Head of caudate nucleus (tissue), 42 donors: ENCODE measurements at places on chromosomes 7 and 10.

GRCh38 chr10:132837905-132838304 lies 52.0 kb upstream of the NKX6-2 start:
- no peak for DNase-seq

DNA sequence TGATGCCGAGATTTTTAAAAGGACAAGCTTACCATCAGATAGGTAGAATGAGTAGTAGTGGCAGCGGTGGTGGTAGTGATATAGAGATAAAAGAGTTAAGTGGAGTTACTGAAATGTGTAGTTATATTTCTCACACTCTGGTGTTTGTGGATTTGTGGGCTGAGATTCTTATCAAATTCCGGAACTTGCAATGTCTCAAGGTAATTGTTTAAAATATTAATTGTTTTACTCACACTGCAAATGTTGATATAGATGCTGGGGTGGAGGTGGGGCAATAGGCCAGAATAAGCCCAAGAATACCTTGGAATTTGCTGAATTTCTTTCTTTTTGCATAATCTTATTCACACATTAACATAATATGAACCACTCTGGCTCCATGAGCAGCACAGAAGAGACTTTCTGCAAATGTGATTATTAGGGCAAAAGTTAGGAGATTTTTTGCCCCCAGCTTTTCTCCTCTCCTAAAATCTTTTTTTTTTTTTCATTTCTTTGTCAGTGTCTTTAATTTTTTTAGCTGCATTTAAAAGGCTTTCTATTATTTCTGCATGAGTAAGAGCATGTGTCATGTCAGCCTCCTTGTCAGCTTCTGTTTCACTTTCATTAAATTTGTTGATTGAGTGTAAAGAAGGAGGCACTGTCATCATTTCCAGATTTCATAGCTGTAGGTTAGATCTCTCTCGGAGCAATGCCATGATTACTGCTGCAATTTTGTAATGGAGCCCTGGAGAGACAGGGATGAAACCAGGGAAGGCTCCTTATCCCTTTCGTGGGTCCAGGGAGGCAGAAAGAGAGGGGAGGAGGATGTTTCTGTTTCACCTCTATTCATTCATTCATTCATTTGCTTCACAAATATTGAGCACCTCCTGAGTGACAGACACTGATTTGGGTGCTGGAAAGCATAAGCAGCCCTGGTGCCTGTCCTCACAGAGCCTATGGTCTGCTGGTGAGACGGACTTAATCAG lies 13.1 kb upstream of the SGMS1 start:
- no peak for DNase-seq

- no peak for DNase-seq
Observed at GRCh38 chr7:844043-844442, 11.8 kb downstream of the SUN1 start.

GRCh38 chr10:25600651-25601050 lies 333.4 kb upstream of the MYO3A start:
- no peak for DNase-seq

- peak; percentile 71 for DNase-seq
Observed at GRCh38 chr7:1919539-1920265, 249.6 kb downstream of the ELFN1 start.

- no peak for DNase-seq
Observed at GRCh38 chr7:99218406-99219184, 10.7 kb upstream of the KPNA7 start.

- no peak for DNase-seq
Observed at GRCh38 chr10:24982319-24983112, 30.1 kb upstream of the PRTFDC1 start.

- no peak for DNase-seq
Observed at GRCh38 chr10:36730316-36730715, 395.1 kb upstream of the ANKRD30A start.

DNA sequence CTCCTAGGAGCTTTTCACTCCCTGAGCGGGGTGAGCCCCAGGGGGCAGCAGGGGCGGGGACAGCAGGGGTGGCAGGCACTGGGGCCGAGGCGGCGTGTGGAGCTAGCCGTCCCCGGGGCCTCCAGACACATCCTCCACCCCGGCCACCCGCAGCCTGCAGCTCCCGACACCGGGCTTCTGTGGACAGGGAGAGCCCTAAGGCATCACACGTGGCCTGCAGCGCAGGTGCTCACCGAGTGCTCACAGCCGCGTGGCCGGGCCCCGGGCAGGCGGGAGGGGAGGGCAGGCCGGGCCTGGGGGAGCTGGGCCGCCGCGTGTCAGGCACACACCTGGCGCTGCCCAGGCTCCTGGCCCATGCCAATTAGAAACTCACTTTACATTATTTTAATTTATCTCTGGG lies 51.4 kb downstream of the MICALL2 start:
- DNase-seq = no peak

DNA sequence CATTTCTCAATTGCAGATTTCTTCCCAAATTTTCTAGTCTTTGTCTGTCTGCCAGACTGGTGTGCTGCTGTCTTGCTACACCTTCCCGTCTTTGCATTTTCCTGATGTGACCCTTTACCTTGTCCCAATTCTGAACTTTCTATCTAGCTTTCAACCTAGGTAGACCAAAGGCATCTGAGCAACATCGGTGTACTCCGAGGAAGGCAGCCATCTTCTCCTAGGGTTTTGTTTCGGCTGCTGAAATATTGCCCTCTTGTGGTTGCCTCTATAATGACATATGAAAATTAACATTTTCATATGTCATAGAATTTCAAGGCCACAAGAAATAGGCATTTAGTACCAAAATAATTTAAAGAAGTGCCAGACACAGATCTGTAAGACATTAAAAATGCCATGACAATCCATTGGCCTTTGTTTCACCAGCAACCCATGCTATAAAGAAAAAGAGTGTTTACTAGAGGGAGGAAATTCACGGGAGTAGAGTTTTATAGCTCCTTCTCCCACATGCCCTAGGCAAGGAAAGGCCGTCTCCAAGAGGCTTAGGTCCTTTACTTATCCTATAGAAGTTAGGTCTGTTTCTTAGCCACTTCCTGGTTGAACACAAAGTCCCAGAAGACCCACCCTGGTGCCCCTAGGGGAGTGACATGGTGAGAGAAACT lies 23.4 kb downstream of the OR9A2 start:
- no peak for DNase-seq

DNA sequence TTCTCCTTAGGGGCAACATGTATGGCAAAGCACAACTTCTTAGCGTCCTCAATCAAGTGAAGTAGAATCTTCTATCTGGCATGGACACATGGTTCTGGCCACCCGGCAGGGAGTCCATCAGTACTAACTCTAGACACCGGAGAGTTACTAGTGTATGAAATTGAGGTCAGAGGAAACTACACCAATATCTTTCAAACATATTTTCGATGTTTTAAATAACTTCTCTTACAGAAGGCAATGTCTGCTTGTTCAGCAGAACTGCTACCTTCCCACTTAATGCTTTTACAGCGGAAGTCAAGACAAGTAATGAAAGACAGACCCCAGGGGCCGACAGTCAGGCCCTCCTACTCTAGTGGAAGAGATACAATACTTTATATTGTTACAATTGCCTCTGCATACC lies 89.9 kb downstream of the RNF216 start:
- DNase-seq = no peak

DNA sequence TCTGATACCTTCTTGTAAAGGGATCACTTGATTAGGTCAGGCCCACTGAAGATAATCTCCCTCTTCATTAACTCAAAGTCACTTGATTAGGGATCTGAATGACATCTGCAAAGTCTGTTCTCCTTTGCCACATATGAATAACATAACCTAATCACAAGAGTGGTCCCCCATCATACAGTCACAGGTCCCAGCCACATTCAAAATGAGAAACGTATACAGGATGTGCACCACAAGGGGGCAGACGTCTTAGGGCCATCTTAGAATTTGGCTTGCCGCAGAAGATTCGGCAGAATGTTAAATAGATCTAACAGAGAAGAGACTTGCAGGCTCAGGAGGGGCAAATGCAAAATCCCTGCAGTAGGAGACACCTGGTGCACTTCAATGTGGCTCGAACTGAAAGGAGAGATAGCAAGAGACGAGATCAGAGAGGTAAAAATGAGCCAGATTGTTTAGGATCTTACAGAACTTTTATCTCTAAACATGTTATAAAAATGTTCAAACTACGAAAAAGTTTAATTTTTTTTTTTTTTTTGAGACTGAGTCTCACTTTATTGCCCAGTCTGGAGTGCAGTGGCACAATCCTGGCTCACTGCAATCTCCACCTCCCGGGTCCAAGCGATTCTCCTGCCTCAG lies 10.4 kb upstream of the SMC3 start:
- peak; percentile 41 for DNase-seq

DNA sequence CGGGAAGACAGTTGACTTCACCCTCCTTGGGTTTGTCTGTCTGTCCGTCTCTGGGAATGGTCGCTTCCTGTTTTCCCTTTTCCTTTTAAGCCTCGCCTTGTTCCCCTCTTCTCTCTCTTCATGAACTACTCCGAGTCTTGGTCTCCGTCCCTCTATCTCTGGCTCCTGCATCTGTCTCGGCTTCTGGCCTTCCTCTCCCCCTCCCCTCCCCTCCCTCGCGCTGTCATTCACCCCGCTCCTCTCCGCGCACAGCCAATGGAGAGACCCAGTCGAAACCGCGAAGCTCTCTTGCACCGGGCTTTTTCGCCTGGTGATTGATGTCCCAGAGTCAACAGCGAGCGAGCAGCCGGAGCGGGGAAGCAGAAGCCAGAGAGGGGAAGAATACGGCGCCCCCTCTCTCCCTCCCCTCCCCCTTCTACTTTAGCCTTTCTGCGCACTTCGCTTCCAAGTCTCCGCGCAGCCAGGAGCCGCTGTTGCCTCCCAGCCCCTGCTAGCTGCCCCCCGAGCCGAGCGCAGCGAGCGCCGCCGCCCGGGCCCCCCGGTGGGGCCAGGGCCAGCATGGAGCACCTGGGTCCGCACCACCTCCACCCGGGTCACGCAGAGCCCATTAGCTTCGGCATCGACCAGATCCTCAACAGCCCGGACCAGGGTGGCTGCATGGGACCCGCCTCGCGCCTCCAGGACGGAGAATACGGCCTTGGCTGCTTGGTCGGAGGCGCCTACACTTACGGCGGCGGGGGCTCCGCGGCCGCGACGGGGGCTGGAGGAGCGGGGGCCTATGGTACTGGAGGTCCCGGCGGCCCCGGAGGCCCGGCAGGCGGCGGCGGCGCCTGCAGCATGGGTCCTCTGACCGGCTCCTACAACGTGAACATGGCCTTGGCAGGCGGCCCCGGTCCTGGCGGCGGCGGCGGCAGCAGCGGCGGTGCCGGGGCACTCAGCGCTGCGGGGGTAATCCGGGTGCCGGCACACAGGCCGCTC lies at the start of gene TLX1:
Gene TLX1 (plus strand): TSS at position 317 of the 978 bp plus-strand sequence. CDS start 242 bp downstream, at position 559.
- no peak for DNase-seq

DNA sequence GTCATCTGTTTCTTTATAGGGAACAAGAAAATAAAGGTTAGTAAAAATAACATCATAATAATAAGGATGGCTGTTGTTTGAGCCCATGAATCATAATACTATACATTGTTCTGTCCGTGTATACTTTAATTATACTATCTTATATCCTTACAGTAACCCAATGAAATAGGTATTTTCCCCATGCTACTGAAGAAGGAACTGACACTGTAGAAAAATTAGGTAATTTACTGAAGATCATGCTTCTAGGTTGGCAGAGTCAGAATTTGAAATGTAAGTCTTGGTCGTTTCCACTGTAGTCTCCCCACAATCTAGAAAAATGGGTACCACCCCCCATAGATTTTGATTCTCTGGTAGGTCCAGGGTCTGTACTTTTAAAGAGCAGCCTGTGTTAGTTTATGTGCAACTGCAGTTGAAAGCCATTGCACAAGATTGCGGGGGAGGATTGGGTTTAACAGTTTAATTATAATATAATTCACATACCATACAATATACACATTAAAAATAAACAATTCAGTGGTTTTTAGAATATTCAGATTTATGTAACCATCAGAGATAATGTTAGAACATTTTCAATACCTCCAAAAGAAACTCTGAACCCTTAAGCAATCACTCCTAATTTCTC lies 47.7 kb downstream of the SHOC2 start:
- no peak for DNase-seq

DNA sequence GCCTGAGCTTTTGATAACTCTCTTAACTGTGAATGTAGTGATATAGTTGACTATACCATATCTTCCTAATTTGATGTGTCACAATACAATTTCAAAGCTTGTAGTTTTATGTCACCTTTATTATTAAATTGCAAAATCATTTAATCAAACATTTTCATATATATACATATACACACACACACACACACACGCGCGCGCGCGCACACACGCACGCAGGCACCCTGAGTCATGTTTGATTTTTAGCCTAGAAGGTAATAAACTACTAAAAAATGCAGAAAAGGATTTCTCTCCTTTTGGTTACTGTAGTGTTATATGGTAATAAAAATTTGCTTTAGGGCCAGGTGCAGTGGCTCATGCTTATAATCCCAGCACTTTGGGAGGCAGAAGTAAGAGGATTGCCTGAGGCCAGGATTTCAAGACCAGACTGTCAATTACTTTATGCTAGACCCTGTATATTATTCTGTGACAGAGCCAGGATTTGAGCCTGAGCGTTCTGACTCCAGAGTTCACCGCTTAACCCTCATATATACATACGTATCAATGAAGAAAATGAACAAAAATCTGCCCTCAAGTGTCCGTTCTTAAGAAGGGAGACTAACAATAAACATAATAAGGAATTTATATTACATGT lies 89.6 kb downstream of the PODXL start:
- DNase-seq = no peak

- DNase-seq = no peak
Observed at GRCh38 chr7:30157204-30157603, 22.4 kb downstream of the MTURN start.

- DNase-seq = no peak
Observed at GRCh38 chr7:50331564-50332208, 27.2 kb downstream of the IKZF1 start.

DNA sequence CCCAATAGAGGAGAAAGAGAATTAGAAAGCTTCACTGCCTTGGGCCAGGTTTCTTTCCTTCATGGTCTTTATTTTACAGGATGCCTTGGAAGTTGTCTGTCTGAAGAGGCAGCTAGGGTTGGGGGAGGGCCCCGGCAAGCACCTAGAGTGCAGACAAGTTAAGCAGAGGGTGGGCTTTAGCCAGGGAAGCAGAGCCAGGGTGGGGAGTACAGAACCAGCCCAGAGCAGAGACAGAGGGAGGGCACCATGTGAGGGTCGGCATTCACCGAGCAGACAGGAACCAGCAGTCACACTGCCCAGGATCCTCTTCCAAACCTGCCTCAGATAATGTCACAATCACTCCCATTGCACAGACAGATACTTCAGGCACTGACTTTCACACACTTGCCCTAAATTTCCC lies 75.9 kb downstream of the ADARB2 start:
- no peak for DNase-seq

DNA sequence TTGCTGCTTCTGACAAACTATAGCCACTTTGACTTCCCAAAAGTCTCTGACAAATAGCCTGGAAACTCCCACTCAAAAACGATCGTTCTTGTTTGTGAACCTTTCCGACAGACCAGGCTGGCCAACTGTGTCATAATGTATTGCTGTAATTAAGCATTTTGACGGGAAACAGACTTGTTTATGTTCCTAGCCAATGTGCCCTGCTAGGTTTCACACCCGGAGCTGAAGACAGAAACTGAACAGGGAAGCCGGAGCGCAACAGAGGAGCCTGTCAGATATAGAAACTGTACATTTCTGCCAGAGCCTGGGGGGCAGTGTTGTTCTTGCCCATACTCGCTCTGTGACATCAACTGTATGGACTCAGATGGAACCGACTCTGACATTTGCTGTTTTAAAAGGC lies 55.3 kb upstream of the C7orf33 start:
- no peak for DNase-seq
